Memory B cell (primary cell): ENCODE measurements at places on chromosomes 13 and 19.

GRCh38 chr19:57310792-57311191 lies 9.5 kb upstream of the ZNF543 start:
- DNase-seq: no peak

DNA sequence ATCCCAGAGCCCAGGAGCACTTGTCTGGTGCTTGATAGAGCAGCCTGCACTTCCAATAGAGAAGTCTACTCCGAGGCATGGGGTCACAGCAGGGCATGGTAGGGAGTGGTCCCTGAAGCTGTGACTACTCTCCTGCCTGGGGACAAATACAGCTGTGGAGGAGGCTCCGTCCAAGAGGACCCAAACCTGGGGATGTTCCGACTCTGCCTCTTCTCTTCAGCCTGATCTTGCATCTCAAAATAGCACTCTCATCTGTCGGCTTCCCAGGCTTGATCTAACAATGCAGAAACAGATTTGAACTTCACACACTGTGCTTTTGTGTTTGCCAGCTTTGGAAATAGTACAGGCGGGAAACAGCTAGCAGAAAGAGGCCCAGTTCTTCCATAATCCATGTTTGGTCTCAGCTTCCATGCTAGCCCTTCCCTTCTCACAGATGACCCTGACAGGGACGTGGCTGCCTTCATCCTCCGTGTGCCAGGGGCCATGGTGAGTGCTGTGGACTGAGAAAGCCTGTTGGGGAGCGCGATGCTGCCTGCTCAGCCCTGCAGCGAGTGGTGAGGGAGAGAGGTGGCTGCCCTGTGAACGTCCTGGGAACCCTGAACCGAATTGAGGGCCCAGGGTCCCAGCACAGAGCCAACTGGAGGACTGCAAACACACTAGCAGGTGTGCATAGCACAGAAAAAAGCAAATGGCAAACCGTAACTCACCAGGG lies 150.3 kb upstream of the GPR12 start:
- no peak for DNase-seq

DNA sequence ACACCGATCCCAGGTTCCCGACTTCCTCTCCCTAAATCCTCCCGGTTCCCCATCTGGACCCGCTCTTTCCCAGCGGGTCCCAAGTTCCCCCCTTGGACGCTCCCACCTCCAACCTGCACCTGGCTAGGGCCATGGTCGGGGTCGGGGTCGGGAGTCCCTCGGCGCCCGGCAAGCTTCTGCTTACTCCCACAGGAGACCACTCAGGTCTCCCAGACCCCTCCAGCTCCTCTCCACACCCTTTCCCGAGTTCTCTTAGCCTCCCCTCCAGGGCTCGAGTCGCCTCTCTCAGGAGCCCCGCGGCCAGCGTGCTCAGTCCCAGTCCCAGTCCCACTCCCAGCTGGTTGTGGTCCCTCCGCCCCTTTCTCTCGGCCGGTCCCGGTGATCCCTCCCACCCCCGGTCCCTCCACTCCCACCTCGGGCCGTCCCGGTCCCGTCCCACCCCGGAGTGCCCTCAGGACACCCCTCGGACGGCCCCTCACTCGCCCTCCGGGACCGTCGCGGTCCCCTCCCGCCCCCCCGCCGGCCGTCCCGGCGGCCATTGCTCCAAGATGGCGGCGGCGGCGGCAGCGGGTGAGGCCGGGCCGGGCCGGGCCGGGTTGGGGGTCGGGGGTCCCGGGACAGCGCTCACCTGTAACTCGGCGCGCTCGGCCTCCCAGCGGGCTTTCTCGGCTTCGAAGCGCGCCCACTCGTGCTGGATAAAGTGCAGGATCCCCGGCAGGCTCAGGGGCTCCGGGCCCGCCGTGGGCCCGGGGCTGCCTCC lies at the start of gene FKRP:
Gene FKRP (plus strand): TSS at position 537 of the 760 bp plus-strand sequence. CDS start 9,394 bp downstream, outside the sequence.
- DNase-seq: no peak

- DNase-seq: no peak
Measured at GRCh38 chr13:64075543-64076271, 2660.1 kb upstream of the PCDH20 start.

DNA sequence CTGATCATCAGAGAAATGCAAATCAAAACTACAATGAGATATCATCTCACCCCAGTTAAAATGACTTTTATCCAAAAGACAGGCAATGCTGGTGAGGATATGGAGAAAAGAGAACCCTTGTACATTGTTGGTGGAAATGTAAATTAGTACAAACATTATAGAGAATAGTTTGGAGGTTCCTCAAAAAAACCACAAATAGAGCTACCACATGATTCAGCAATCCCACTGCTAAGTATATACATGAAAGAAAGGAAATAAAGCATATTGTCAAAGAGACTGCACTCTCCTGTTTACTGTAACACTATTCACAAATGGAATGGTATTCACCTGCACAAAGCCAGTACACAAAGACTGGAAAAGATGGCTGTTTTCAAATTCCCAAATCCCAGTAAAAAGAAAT lies 1233.7 kb downstream of the PCDH17 start:
- no peak for DNase-seq

DNA sequence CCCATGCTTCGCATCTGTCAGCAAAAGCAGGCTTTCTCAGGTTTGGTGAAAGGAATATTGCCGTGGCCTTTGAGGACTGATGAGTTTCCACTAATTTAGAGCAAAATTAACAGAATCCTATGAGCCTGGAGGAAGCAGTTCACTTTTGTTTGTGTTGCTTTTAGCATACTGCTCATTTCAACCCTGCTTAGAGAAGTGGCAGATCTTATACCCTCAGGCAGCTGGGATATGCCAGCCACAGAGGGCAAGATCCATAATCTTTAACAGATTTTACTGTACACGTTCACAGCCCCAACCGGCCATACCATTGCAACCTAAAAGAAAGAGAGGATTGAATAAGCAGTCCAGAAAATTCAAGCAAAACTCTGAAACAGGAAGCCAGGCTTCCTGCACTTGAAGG lies 60.5 kb downstream of the COL4A2 start:
- no peak for DNase-seq

- DNase-seq: no peak
Measured at GRCh38 chr19:35265900-35266519, 2.8 kb upstream of the USF2 start.

GRCh38 chr13:76635232-76636230 lies 250.7 kb downstream of the KCTD12 start:
- no peak for DNase-seq

GRCh38 chr19:41192574-41193429 lies at the start of gene CYP2S1:
TSS of gene CYP2S1 (plus strand) at chr19:41193219. CDS start at chr19:41193265, 46 bp downstream.
- DNase-seq: no peak

GRCh38 chr13:85597790-85598500 lies 201.3 kb downstream of the SLITRK6 start:
- DNase-seq: no peak

GRCh38 chr19:23914402-23915286 lies at the start of gene ZNF726:
TSS of gene ZNF726 (plus strand) at chr19:23914886. CDS start at chr19:23914995, 109 bp downstream.
- DNase-seq: peak; percentile 74

GRCh38 chr19:45919678-45920077 lies 5.1 kb upstream of the NANOS2 start:
- no peak for DNase-seq

DNA sequence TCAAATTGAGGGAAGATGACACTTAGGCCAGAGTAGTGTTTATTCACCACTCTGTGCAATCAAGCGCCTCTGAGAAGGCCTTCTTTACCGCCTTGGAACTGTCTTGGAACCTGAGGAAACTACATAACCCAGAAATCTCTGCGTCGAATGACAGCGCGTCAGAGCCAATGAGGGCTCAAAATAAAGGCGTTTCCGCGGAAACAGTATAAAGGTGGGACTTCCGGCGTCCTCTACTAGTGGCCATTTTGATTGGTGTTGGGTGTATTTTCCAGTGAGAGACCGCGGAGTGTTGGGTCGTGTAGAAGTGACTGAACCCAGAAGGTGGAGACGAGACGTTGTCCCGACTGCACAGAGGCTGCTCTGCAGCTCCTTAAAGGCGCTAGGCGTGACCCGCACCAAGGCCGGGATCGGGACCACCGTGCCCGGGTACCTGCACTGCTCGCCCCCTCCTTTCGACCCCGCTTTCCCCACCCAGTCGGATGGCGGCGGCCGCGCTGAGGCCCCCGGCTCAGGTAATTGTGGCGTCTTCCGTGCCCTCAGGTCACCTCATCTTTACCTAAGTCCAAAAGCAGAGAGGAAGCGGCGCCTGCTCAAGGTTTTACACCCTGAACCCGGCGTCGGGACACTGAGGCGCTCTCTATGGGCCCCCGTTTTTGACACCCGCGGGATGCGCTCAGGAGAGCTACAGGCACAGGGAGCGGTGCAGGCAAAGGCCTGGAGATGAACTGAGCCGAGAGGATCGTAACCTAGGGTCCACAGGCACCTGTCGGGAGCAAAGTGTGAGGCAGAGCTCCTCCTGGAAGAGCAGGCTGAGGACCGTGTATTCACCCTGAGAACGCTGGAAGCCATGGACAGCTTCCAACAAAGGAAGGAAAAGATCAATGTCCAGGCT lies at the start of gene ZNF776:
Gene ZNF776 (plus strand): TSS at position 236 of the 892 bp plus-strand sequence. CDS start 244 bp downstream, at position 480.
- peak; percentile 69 for DNase-seq

DNA sequence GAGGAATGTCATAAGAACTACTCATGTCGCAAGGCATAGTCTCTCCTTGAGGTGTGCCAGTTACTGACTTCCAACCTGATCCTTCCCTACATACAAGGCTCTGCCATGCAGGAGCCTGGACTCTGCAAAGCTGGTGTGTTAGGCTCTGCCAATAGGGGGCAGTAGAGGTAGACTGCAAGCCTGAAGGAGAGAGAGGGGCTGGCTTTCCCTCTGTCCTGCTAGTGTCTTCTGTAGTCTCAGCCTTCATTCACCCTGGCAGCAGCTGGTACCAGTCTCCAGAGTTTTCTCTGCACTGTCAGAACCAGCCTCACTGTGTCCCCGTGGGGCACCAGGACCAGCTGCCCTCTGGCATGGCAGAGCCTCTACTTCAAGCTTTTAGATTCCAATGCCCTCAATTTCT lies 14.5 kb downstream of the SHISA2 start:
- DNase-seq: no peak

- no peak for DNase-seq
Measured at GRCh38 chr13:36344886-36345437, 1.2 kb downstream of the SPART start.

DNA sequence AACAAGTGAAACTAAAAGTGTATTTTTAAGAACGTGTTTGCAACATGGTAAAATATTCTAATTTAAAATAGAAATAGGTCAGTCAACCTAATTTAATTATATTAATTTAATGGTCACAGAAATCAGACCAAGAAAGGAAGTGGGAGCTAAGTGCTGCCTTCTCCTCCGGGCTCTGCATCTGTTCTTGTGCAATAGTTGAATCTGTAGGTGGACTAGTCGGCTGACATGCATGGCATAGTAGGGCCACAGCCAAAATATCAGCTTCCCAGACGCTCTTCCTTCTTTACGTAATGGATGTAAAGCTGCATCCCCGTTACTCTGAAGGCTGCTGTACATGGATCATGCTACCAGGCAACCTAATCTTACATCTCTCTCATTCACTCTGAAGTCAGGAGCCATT lies 47.3 kb downstream of the COL4A1 start:
- DNase-seq: no peak

GRCh38 chr13:41467425-41467945 lies 10.1 kb downstream of the RGCC start:
- no peak for DNase-seq

DNA sequence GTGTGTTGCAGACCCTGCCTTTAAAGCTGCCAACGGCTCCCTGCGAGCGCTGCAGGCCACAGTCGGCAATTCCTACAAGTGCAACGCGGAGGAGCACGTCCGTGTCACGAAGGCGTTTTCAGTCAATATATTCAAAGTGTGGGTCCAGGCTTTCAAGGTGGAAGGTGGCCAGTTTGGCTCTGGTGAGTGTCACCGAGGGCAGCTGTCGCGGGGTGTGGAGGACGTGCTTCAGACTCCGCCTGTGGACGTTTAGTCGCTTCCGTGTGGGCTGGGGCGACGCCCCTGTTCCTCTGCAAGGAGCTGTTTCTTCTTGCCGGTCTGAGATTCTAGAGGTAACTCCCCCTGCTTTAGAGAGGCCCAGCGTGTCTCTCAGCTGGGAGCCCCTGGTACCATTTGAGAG lies 24.5 kb downstream of the LAMP1 start:
- no peak for DNase-seq

GRCh38 chr13:106156468-106156867 lies 379.0 kb downstream of the EFNB2 start:
- DNase-seq: no peak

- no peak for DNase-seq
Measured at GRCh38 chr13:60329221-60329923, 67.6 kb upstream of the TDRD3 start.

DNA sequence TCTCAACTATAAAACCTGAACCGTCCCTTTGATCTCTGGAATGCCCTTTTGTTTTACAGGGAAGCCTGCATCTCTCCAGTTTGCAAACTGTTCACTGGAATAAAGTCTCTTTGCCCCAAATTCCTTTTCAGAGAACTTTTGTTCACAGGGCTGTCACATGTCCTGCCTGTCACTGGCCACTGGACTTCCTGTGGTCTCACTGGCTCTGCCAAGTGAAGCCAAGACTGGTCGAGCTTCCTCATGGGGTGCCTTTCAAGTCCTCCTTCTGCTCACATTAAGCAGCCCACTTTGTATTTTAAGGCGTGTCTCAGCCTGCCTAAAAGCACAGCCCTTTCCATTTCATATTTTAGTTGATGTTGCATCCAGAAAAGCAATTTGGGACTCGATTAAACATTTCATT lies 215.7 kb downstream of the KATNAL1 start:
- no peak for DNase-seq

DNA sequence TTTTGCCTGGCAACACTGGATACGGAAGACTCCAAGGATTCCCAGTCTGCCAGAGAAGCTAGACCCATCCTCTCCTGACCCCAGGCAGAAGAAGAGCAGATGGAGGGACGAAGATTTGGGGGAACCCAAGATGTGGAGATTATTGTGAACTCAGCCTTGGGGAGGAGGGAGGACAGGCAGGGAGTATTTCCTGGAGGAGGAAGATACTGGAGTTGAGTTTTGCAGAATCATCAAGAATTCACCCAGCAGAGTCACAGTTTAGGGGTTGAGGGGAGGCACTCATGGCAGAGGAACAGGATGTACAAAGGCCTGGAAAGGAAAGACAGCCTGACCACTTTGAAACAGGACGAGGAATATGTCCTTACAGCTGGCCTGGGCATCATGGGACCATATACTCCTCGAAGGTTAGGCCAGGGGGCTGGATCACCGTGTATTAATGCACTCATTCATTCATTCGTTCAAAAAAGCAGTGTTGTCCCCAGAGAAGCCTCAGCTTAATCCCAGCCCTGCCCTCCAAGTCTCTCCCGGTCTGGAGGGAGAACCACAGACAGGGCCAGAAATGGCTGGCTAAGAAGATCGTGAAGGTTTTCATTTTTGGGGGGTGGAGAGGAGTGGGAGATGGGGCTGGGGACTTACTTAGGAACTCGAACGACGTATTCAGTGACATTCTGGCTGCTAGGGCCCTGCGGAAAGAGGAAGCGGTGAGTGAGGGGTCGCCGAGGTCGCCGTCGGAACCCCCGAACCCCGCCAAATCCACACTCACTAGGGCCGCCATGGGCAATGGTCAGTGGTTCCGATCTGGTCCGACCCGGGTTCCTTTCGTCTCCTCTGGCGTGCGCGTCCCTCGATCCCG lies 517 bp downstream of the GTF2F1 start:
- DNase-seq: no peak

- no peak for DNase-seq
Measured at GRCh38 chr13:33271759-33272158, 13.8 kb downstream of the STARD13 start.

DNA sequence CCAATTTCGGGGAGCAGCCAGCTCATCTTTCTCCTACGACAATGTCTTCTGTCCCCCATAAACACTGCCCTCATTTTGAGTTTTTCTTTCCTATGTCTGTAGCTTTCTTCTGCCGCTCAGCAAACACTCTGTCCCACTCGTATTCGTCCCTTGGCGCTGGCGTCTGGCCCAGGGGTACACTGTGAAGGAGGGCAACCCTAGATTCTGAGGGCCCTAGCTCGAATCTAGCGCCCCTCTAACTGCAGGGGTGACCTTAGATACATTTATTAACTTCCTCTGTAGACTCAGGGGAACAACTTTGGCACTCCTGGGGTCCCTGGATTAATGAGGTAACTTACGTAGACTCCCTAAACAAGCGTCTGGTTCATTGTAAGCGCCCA lies 677 bp upstream of the LRCH1 start:
- DNase-seq: no peak
